ENCODE measurements at places on chromosomes 12 and 14.
A peak's percentile ranks its signal among the peaks of the same experiment; 100 is the strongest.

DNA sequence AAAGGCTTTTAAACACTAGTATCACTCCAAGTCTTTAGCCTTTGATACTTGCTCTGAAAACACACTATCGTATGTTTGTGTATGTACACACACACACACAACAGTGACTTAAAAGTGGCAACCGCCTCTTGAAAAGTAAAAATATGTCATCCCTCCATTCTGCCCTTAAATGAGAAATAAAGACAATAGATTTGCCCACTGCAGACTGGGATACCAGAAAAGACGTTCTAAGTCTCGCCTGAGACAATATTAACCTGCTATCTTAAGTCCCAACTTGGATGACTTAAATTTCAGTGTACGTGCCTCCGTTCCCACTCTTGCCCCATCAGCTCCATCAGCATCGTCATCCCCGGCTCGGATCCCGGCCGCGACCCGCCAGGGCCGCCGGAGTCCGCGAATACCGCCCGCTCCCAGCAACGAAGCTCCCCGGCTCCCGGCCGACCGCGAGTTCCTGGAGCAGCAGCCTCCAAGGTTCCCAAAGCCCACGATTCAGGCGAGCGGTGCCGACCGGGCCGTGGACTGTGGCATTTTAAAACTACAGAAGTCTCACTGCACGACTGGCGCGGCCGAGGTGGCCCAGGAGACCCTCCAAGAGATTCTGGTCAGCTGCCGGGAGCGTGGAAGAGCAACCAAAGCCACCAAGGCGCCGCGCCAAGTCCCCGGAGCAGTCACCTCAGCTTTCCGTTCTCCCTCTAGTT lies 2.8 kb upstream of the ARID2 start:
- no peak for DNase-seq

GRCh38 chr14:96953087-96953874 lies 156.1 kb downstream of the VRK1 start:
- DNase-seq: no peak

GRCh38 chr14:31466554-31466953 lies 9.2 kb upstream of the DTD2 start:
- DNase-seq: no peak

- DNase-seq: no peak
Measured at GRCh38 chr14:55481769-55482168, 41.4 kb upstream of the TBPL2 start.

DNA sequence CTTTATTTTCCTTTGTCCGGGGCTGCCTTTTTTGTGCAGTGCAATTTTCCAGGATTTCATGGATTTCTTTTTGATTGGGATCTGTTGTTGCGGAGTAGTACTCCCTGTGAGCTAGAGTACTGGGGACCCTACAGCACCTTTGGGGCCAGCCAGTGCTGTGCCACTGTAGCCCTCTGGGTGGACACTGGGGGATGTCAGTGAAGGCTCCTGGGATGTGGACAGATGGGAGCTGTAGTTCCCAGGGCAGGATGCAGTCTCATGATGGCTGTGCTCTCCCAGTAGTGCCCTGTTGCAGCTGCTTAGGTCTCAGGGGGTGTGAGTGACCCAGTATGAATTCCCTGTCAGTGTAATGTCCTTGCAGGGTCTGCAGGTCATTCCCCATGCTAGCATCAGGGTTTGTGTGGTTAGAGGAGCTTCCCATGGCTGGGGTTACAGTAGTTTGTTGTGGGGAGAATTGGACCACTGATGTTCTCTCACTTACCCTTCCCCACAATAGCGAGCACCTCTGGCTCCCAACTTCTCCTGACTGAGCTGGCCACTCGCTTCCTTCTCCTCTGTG lies 72.2 kb downstream of the BRMS1L start:
- no peak for DNase-seq

DNA sequence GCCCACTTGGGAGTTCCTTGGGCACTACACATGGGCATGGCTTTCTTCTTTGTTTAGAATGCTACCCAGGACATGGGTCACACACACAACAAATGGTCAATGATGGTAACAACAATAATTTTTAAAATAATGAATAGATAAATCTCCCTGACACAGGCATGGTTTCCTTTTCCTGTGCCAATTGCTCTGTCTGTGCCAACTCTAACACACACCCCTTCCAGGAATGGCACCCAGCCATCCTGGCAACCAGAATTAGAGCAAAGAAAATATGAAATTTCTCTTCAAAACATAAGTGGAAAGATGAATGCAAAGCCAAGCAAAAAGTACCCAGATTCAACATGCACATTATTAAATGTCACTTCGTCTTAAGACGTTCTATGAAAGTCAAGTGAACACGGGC lies 104.9 kb upstream of the SOX5 start:
- no peak for DNase-seq

DNA sequence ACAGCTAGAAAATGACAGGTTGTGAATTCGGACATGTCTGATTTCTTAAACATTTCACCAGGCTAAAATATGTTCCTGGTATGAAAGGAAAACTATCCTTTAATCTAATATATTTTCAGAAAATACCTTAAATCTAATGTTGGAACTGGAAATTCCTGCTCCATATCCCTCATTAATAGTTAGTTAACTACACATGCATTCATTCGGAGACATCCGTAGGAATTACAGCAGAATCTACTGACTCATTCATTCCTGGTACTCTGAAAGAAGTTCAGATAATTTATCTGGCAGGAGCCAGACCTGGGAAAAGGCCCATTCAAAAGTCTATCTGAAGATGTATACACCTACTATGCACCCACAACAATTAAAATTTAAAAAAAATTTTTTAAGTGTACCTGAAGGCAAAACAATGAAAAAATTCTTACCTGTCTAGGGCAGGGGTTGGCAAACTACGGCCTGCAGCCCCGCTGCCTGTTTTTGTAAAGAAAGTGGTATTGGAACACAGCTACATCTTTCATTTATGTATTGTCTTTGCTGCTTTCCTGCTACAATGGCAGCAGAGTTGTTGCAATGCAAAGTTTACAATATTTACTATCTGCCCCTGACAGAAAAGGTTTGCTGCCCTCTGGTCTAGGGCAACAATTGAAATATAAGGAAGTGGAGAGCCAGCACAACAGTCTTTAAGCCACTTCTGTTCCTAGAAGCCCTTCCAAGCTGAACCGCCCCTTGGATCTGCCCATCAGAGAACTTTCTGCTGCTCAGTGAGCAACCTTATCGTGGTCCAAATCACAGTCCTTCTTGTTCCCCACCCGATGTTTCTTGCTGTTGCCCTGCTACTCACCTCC lies 17.9 kb upstream of the NFYB start:
- DNase-seq: no peak

DNA sequence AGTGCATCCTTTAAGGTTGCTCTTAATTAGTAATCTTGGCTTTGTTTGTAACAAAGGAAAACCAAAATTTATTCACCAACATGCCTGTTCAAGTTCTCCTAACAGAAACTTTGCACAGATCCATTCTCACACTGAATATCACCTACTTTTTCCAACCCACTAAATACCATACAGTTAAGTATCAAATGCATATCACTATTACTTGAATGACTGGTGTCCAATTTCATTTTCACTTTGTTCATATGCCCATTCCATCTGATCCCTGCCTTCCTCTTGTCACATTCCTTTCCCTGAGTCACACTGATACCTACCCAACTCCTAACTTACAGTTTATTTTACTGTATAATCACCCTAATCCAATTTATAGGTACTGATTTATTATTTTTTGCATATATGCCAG lies 286.4 kb downstream of the NELL2 start:
- DNase-seq: no peak

DNA sequence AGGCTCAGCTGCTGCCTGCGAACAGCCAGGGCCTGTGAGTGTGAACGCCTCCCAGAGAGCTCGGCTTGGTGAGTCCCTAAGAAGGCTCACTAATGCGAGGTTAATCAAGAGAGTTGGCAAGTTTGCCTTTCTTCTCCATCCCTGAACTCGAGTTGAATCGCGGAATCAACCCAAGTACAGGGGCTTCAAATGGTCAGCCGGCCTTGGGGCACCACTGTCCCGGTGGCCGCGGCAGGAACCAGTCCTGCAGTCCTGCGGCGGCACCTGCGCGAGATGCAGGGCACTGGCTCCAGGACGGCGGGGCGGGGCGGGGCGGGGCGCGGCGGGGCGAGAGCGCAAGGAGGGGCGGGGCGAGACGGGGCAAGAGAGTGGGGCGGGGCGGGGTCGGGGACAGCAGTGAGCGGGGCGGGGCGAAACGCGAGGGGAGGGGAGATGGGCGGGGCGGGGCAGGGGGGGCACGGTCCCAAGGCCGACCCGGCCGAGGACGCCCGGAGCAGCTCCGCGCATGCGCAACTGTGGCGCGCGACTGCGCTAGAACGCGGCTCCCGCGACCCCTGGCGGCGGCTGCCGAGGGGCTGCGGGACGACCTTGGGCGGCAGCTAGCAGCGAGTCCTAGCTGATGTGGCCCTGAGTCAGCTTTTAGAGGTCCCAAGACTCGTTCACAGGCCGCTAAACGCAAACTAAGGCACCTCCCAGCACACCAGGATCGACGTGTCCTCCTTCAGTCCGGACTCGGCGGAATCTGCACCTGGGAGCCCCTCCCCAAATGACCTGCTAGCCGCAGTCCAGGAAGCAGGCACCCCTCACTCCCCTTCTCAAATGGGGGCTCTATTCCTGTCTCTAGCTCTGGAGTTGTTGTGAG lies 58.0 kb downstream of the TTC7B start:
- peak; percentile 95 for DNase-seq

- DNase-seq: peak; percentile 39
Measured at GRCh38 chr12:108495054-108495453, 20.0 kb upstream of the FICD start.

- DNase-seq: no peak
Measured at GRCh38 chr12:45912774-45913173, 77.6 kb downstream of the SCAF11 start.

GRCh38 chr12:128827724-128828123 lies 4.0 kb upstream of the SLC15A4 start:
- no peak for DNase-seq

- no peak for DNase-seq
Measured at GRCh38 chr14:51511265-51511664, 140.4 kb upstream of the FRMD6 start.

DNA sequence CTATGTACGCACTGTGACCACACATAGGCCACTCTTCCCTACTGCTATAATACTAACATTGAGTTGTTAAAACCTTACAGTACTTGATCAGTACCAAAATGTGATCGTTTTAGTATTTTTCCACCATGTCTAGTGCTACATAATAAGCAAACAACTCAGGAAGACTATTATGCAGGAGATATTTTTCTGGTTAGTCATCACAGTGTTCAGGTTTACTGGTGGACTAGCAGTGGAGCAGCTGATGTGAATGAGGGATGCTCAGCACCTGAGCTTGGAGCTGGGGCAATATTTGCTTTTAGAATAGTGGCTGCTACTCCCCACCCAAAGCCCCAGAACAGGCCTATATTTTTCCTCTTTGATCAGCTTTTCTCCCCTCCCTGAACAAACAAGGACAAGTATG lies 513.1 kb downstream of the KCNH5 start:
- DNase-seq: no peak

- no peak for DNase-seq
Measured at GRCh38 chr14:31435276-31435675, 14.9 kb upstream of the HEATR5A start.

GRCh38 chr12:131192951-131193350 lies 239.2 kb downstream of the ADGRD1 start:
- DNase-seq: no peak

- DNase-seq: peak; percentile 57
Measured at GRCh38 chr12:12723681-12724420, 6.7 kb downstream of the CDKN1B start.

- no peak for DNase-seq
Measured at GRCh38 chr14:60565211-60565610, 56.3 kb downstream of the SIX6 start.

GRCh38 chr12:25382311-25383106 lies 131.8 kb upstream of the KRAS start:
- DNase-seq: peak; percentile 33

All from CD4-positive, alpha-beta T cell treated with Interleukin-12 subunit alpha and Interleukin-12 subunit beta, for 1 hour (primary cell).